Left renal pelvis (tissue), 4 donors: ENCODE measurements at places on chromosomes 2 and 18. TPM values are rescaled to one million over a fixed set of nuclear protein-coding genes. Genes with fewer than 3 reads are reported as not detected.

GRCh38 chr2:43027097-43027873 lies 199.1 kb downstream of the ZFP36L2 start:
- DNase-seq = no peak

DNA sequence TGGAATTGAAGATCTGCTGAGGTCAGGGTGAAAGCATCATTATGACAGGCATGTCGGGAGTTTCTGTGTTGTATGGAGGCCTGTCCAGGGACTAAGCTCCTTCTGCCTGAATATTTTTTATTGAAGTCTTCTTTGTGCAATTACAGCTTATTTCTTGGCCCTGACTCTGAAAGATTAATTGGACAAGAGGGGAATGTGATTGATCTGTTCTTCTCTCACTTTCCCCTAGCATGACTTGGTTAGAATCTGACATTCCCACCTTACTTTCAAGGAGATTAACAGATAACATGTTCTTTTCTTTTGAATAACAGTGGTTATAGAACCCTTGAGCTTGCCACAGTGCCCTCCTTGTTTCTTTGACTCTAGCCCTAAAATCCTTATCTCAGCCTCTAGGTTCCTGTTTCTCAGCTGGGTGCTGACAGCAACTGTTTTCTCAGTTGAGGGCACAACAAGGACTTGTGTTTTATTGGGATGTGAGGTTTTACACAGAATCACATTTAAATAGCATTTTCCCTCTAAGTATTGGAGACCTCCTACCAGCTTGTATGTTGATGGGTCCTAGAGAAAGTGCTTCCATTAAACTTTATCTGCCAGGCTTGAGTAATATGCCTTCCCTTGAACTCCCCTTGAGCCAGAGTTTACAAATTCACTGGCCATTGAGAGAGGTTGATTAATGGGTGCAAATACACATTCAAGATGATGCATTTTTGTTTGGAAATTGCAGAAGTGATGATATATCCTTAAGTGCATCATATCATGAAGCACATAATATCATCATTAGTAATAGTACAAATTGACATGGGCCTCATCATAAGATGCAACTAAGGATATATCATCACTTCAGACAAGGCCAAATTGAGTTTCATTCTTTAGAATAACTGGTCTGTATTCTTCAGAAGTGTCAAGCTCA lies 12.5 kb downstream of the TTLL4 start:
- DNase-seq = no peak

- DNase-seq = no peak
These were observed 58.4 kb downstream of the SPIRE1 start for GRCh38 chr18:12599543-12599942.

DNA sequence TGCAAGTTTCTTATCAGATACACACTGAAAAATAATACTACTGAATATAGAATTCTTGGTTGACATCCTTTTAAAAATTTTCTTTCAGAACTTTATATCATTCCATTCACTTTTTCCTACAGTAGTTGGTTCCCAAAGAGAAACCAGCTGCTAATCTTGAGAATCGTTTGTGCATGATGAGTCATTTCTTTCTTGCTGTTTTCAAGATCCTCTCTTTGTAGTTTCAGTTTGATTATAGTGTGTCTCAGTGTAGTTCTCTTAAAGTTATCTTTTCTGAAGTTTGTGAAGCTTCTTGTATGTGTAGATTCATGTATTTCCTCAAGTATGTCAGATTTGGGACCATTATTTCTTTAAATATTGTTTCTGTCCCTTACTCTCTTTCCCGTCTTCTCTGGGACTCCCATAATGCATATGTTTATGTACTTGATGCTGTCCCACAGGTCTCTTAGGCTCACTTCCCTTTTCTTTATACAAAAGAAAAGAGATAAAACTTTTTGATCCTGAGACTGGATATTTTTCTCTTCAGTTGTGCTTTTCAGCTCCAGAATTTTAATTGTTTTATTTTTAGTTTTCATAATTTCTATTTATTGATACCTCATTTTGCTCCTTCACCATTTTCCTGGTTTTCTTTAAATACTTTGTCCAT lies 801.0 kb downstream of the TDRD15 start:
- no peak for DNase-seq

GRCh38 chr18:52054324-52054723 lies 285.7 kb upstream of the DCC start:
- DNase-seq = no peak

GRCh38 chr2:22600999-22601398 lies 784.0 kb upstream of the KLHL29 start:
- DNase-seq = no peak

DNA sequence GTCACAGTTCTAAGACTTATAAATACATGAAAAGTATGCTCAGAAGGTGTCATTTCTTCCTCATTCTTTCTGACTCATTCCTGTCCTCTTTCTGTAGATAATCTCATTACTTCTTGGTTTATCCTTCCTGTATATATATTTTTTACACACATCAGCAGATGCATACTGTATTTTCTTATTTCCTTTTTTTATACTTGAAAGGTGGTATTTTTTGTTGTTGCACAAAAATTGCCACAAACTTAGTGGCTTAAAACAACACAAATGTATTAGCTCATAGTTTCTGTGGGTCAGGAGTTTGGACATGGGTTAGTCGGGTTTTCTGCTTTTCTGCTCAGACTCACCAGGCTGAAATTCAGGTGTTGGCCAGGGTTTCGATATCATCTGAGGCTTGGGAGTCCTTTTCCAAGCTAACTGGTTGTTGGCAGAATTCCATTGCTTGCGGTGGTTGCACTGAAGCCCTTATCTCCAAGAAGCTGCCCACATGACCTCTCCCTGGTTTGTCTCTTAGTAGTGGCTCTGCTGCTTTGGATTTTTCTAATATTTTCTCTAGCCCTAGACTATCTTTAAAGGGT lies 162.6 kb downstream of the FMNL2 start:
- DNase-seq = no peak

GRCh38 chr18:57819671-57820460 lies 16.8 kb upstream of the ATP8B1 start:
- no peak for DNase-seq

GREB1 gene
- 10.1 TPM for polyA plus RNA-seq

GRCh38 chr18:79494936-79495335 lies 99.2 kb downstream of the NFATC1 start:
- no peak for DNase-seq

REG1B gene
- not detected for polyA plus RNA-seq

- no peak for DNase-seq
These were observed 103.4 kb downstream of the ALMS1 start for GRCh38 chr2:73489053-73489452.

GPR75 gene
- 3.9 TPM for polyA plus RNA-seq

FASTKD2 gene
- 43.4 TPM for polyA plus RNA-seq

GRCh38 chr2:190451561-190452176 lies 43.5 kb downstream of the MFSD6 start:
- DNase-seq = no peak

RBM44 gene
- 0.32 TPM for polyA plus RNA-seq

DNA sequence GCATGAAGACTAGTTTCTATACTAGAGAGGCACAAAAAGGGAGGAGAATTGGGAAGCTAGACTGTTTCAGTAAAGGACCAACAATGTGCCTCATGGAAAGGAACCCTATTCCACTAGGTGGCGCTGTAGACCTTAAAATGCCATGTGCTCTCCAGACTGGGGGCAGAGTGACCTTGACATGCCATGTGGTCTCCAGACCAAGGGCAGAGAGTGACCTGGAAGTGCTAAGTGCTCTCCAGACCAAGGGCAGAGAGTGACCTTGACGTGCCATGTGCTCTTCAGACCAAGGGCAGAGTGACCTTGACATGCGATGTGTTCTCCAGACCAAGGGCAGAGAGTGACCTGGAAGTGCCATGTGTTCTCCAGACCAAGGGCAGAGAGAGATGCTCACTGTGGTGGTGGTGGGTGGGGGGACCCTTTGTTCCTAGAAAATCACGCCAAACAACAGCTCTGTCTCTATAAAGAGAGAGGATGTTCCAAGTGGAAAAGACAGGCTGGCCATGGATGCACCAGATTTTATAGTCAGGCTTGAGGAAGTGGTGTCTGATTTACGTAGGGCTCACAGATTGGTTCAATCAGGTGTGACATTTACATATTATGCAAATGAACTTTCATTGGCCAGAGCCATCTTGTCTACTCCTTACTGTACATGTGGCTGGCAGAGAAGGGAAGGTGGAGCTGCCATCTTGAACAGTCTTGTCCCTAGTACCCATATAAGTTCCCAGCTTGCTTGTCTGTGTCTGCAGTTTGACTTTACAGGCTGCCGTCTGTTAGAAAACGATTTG lies 344.0 kb upstream of the DDX18 start:
- peak; percentile 5 for DNase-seq

GRCh38 chr18:9534844-9535243 lies 59.5 kb downstream of the RALBP1 start:
- no peak for DNase-seq

OSR1 gene
- polyA plus RNA-seq = 6.8 TPM

GRCh38 chr18:9961041-9961440 lies 47.2 kb downstream of the VAPA start:
- no peak for DNase-seq

GALNT5 gene
- polyA plus RNA-seq = 5.4 TPM

DNA sequence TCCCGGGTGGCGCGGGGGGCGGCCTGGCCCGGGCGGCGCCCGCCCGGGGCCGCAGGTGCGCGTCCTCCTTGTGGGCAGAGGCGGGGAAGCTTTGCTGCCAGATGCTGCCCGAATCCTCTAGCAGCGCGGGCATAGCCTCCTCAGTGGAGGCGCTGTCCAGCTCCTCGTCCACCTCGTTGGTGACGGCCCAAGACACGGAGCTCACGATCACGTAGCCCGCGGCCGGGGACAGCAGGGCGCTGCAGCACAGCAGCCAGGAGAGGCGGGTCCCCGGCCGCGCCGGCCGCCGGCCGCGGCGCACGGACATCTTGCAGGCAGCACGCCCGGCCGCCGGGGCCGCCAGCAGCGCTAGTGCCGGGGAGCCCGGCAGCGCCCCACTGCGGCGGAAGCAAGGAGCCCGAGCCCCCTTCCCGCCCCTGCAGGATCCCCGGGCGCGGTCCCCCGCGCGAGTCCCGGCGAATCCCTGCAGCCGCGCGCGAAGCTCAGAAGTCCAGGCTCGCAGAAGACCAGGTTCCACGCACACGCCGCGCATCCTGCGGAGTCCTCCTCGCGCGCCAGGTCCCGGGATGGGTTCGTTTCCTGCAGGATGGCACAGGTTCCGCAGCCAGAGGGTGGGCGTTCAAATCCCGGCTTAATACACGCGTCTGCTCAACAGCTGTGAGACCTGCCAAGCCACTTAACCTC lies at the start of gene CREG2:
Gene CREG2 (minus strand): TSS at position 353 of the 684 bp plus-strand sequence. CDS start 46 bp downstream, at position 307.
- DNase-seq = peak; percentile 35

- DNase-seq = no peak
These were observed 49.0 kb downstream of the CDK15 start for GRCh38 chr2:201855356-201855755.

DNA sequence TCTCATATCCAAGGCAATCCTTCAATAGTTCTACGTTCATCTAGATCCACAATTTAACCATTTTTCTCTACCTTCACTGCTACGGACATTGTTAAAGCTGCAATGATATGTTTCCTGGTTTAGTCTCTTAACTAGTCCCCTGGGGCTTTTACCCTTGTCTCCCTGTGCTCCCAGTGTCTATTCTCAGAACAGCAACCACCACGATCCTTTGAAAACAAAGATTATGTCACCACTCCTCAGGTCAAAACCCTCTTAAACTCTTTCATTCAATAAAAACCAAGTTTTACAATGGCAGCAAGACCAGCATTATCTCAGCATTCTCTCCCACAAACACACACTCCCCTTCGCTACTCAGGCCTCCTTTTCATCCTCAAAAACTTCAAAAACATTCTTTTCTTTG lies 298.2 kb upstream of the CHST9 start:
- no peak for DNase-seq

- no peak for DNase-seq
These were observed 22.8 kb downstream of the EHD3 start for GRCh38 chr2:31256611-31257382.

FLACC1 gene
- polyA plus RNA-seq = 1.8 TPM

SLC39A10 gene
- polyA plus RNA-seq = 55.1 TPM

DNA sequence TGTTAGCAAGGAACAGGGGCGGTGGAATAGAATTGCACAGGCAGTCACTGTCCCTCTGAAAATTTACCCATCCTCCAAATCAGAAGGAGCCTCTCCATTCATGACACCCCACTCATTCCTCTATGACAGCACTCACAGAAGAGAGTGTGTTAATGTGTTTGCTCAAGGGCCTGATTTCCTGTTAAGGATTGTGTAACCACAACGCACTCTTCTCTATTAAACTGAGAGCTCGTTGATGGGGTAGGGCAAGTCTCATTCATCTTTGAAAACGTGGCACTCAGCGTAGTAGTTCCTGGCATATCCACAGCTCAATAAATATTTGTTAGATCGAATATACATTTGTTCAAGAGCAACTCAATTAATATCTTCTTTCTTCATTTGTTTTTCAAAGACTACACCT lies 106.4 kb downstream of the VAPA start:
- DNase-seq = no peak

GRCh38 chr2:236124182-236124893 lies 43.8 kb downstream of the GBX2 start:
- DNase-seq = no peak

DNA sequence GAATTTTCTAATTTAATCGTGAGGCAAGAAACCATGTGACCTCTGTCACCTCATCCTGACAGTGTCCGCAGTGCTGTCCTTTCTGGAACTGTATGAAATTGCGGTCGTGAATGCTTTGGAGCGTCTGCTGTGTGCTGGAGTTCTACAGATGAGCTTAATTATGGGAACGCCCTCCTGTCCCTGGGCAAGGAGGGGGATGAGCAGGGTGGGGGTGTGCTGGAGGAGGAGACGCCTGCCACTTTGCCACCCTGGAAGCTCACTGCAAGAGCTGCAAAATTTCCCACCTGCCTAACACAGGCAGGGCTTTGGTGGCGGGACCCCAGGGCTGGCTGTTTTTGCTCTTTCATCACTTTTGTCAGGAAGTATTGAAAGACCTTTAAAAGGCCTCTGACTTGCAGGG lies 6.5 kb downstream of the LPIN1 start:
- DNase-seq = no peak

- DNase-seq = no peak
These were observed 209.5 kb downstream of the PIK3C3 start for GRCh38 chr18:42164556-42164955.

PRSS56 gene
- polyA plus RNA-seq = 0.29 TPM

- DNase-seq = no peak
These were observed 271.9 kb downstream of the RNF144A start for GRCh38 chr2:7189106-7189505.

DNA sequence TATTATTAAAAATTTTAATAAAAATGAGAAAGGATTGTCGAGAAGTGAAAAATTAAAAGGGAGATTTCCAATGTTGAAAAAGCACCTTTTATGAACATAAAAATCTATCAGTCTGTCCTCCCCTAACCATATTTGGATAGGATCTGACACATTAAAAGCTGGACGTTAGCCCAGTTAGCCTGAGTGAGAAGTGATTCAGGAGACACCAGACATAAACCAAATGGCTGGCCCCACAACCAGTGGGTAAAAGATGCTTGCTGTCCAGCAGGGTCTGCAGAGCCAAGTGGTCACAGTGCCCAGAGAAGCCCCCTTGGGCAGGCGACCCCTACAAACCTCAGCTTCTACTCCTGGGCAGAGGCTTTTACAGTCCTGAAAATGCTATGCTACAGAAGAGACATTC lies 253.8 kb upstream of the LYPD1 start:
- no peak for DNase-seq

GRCh38 chr18:67151366-67151765 lies 365.2 kb downstream of the DSEL start:
- no peak for DNase-seq
